ENCODE measurements at places on chromosomes 2 and 18.

DNA sequence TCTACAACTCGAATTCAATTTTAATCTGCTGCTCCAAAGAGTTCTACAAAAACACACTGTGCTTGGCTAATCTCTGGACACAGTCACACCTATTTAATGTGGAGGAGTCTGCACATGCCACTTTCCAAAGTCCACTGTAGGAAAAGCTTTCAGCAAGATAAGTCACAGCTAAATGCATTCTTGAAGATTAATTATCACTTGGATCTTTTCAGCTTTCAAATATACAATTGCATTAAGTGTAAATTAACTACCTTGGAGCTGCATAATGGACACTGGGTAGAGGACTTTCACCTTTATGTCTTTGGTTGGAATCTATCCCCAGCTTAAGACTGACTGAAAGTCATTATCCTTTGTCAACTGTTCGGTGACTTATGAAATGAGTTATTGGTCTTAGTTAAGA, 565.1 kb downstream of the PIK3C3 start:
- DNase-seq: no peak

DNA sequence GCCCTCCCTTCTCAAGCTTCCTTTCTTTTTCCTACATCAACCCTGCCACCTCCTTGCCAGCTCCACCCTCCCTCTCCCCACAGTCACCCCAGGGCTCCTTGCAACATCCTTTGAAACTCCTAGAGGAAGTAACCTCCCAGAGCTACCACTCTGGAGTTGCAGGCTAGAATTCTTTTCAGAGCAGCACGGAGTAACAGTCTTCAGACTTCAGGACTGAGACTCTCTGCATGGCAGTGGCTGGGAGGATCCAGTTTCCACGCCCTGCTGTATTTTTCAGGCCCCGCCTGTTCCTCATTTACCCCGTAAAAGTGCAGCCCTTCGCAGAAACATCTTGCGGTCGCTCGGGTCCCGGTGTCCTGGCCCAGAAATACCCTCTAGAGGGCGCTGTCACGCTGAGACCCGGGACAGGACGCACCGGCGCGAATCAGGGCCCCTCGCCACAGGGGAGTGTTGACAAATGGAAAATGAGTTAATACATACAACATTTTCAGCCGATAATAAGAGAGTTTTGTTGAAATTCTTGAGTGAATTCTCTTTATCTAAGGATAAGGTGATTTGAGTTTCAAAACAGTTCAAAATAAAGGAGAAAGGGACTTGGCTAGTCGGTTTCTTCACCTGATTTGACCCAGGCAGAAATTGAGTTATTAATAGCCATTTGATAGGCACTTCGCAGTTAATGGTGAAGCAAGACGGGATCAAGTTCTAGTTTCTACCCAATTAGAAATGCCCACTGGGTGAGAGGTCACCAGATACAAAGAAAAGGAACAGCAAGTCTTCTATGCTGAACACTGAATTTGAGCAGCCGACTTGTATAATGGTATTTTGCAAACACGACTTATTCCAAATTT, 18.5 kb upstream of the NTSR2 start:
- DNase-seq: peak; percentile 62

DNA sequence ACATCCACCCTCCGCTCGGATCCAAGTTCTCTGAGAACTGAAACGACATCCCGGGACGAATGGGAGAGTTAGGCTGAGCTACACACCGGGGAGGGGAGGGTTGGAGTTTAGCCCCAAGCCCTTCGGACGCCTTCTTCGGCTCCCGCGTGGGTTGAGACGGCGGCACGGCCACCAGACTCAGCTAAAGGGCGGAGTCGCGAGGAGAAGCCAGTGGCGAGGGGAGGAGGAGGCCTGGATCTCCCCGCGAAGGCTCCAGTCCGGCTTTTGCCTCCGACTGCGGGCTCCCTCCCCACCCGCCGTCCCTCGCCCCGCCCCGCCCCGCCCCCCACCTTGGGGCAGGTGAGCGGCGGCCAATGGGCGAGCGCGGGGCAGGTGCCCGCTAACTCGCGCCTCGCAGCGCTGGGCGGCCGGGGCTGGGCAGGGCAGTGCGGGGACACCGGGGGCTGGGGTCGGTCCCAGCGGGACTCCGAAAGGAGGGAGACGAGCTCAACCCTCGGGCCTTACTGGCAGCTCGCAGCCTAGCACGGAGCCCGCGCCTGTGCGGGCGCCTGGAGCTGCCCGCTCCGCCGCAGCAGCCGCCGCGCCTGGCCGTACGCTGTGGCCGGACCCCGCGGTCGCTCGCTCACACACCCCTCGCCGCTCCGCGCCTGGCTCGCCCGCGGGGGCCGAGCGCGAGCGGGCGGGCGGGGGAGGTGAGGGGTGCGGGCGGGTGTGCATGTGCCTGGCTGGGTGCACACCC, at the start of gene EMX1:
Gene EMX1 (plus strand): TSS at position 382 of the 739 bp plus-strand sequence. CDS start 334 bp downstream, at position 716.
- no peak for DNase-seq

DNA sequence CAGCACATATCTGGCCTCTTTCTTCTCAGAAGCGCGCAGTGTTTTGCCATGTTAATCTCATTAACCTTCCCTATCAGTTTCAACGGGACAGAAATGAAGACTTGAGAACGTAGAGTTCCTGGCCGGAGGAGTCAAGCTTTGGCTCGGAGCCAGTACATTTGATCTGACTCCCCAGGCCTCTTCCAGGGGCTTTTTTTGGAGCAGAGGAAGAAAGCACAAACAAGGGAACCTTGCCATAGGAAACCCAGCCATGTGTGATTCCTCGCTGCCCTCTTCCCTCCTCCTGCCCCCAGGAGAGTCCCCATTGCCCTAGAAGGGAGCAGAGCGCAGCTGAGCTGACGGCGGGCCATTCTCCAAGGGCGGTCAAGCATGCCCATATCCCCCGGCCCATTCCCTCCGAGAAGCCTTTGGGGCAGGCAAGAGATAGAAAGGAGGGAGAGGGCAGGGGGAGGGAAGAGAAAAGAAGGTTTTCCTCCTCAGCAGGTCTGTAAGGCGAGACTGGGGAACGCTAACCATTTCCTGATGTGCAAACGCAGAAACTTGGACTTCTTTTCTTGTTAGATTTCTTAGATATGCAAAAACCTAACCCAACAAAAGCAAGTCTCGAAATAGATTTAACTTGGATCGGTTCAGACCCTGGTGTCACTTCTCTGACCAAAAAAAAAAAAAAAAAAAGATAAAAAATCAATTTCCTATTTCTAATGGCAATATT, 63.7 kb upstream of the POU3F3 start:
- DNase-seq: no peak

DNA sequence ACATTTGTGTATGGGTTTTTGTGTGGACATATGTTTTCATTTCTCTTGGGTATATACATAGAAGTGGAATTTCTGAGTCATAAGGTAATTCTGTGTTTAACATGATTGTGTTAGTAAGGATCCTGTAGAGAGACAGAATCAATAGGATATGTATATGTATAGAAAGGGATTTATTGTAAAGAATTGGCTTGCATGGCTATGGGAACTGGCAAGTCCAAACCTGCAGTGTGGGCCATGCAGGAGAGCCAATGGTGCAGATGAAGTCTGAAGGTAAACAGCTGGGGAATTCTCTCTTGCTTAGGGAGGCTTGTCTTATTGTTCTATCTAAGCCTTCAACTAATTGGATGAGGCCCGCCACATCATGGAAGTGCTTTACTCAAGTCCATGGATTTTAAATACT, 39.2 kb upstream of the IL1R2 start:
- DNase-seq: no peak

DNA sequence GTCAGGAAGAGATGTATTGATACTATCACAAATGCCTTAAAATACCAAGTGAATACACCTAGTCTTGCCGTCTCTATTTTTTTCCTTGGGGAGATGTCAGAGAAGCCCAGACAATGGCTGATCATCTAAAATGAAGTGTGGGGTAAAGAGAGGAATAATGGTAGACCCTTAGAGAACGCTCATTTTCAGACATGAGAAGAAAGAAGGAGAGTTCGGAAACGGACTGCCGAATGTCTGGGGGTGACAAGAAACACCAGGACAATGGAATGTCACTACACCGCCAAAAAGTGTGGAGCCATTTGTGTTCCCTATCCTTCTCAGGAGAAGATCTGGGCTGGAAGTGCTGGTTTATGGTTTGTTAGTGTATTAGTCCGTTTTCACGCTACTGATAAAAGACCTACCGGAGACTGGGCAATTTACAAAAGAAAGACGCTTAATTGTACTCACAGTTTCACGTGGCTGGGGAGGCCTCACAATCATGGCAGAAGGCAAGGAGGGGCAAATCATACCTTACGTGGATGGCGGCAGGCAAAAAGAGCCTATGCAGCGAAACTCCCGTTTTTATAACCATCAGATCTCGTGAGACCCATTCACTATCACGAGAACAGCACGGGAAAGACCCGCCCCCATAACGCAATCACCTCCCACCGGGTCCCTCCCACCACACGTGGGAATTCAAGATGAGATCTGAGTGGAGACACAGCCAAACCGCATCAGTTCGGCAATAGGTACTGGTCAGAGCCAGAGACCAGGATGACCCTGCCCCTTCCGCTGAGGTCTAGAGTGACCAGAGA, 743.7 kb downstream of the GALR1 start:
- no peak for DNase-seq

DNA sequence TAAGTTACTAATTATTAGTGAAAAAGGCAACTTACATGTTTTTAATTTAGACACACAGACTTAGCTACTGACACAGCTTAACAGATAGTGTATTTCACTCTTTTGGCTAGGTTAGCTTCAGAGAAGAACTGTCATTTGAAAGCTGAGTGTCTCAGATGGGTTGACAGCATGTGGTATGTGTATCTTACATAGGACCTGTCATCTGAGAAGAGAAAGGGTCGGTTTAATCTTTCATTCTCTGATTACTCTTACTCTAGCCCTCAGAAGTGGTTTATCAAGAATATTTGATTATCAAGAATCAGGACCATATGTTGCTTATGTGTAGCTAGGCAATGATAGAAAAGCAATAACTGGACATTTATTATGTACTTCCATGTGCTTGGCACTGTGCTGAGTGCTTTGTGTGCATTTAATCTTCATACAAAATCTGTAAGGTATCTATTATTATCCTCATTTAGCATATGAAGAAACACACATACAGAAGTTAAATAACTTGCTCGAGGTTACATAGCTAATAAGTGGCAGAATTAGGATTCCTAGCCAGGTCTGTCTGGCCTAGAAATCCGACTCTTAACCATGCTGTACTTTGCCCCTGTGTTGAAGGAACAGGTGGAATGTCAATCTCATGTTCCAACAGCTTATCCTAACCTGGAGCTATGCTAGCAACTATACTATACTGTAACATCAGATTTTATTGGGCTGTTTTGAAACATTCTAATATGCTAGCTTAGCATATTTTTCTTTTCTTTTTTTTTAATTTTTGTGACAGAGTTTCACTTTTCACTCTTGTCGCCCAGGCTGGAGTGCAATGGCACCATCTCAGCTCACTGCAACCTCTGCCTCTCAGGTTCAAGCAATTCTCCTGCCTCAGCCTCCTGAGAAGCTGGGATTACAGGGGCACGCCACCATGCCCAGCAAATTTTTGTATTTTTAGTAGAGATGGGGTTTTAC, 28.4 kb downstream of the CFLAR start:
- DNase-seq: no peak

GRCh38 chr2:240106765-240107476, 29.2 kb downstream of the COPS9 start:
- DNase-seq: no peak

DNA sequence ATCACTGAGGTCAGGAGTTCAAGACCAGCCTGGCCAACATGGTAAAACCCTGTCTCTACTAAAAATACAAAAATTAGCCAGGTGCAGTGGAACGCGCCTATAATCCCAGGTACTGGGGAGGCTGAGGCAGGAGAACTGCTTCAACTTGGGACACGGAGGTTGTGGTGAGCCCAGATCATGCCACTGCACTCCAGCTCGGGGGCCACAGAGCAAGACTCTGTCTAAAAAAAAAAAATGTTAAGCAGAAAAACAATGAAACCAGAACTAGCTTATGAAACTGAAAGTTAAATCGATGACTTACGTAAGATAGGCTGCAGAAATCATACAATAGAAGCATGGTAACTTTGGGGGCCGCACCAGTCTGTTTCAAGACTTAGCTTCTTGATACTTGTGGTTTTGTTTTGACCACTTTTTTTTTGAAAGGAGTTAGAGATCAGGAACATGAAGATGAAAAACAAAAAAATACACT, 6.2 kb upstream of the GPR155 start:
- DNase-seq: no peak

- DNase-seq: peak; percentile 98
These were observed 98.9 kb upstream of the CYP1B1 start for GRCh38 chr2:38174646-38175423.

- no peak for DNase-seq
These were observed 62.5 kb upstream of the ACVR2A start for GRCh38 chr2:147782141-147782930.

- DNase-seq: no peak
These were observed 26.4 kb downstream of the TBC1D8 start for GRCh38 chr2:101124643-101125366.

GRCh38 chr2:18611184-18611583, 21.8 kb upstream of the NT5C1B start:
- no peak for DNase-seq

- DNase-seq: no peak
These were observed 63.7 kb upstream of the ITGA4 start for GRCh38 chr2:181393472-181393871.

DNA sequence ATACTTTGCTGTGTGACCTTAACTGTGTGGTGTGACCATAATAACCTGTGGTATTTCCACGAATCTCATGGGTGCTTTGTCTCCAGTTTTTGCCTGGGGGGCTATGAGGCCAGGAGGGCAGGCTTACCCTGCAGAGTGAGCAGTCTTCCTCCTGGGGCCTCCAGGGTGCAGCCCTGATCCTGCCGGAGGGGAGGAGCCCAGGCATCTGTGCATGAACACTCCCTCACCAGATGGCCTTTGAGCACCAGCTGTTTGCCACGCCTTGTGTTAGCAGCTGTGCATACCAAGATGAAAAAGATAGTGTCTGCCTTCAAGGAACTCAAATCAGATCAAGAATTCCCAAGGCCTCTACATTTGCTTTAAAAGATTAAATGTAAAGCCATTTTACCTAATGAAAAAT, 75.0 kb upstream of the RBM44 start:
- no peak for DNase-seq

DNA sequence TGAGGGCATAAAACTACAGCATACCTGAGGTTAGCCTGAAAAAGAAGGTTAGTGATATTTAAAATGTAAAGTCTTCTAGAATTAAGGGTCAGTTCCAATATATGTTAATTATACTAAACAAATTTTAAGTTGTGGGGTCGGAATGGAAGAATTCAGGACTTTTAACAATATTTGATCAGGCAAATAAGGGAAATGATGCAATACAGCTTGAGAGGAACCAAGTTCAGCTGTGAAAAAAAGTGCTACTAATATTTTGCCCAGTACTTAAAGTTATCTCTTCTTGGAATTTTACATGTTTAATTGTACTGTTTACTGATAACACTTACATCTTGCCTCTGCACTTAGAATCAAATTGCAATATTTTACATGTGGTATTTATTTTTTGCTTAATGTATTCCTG, 345.5 kb upstream of the CWC22 start:
- no peak for DNase-seq

DNA sequence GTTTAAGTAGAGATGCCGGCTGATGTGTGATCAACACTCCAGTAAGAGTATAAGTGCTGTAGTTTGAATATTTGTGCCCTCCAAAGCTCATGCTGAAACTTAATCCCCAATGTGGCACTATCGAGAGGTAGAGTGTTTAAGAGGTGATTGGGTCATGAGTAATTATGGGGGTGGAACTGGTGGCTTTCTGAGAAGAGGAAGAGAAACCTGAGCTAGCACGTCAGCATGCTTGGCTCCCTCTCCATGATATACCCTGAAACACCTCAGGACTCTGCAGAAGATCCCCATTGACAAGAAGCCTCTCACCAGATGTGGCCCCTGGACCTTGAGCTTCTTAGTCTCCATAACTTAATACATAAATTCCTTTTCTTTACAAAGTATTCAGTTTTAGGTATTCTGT, 584.8 kb downstream of the TSN start:
- no peak for DNase-seq

- no peak for DNase-seq
These were observed 26.2 kb upstream of the SNED1 start for GRCh38 chr2:240972201-240972600.

Data from fibroblast of skin of left quadriceps (primary cell).